ENCODE measurements at places on chromosomes 1 and 21. TPM values are rescaled to one million over a fixed set of nuclear protein-coding genes. Genes with fewer than 3 reads are reported as not detected.

PIGR gene
- total RNA-seq, result not detected

GRCh38 chr1:155646307-155646706 is 36.3 kb downstream of the MSTO1 start:
- DNase-seq, result no peak

VWA5B1 gene
- 0.19 TPM for total RNA-seq

SRGAP2 gene
- total RNA-seq, result 33.9 TPM

- no peak for DNase-seq
Measured at GRCh38 chr1:117795190-117795589, 134.2 kb downstream of the GDAP2 start.

LORICRIN gene
- total RNA-seq, result not detected

DNA sequence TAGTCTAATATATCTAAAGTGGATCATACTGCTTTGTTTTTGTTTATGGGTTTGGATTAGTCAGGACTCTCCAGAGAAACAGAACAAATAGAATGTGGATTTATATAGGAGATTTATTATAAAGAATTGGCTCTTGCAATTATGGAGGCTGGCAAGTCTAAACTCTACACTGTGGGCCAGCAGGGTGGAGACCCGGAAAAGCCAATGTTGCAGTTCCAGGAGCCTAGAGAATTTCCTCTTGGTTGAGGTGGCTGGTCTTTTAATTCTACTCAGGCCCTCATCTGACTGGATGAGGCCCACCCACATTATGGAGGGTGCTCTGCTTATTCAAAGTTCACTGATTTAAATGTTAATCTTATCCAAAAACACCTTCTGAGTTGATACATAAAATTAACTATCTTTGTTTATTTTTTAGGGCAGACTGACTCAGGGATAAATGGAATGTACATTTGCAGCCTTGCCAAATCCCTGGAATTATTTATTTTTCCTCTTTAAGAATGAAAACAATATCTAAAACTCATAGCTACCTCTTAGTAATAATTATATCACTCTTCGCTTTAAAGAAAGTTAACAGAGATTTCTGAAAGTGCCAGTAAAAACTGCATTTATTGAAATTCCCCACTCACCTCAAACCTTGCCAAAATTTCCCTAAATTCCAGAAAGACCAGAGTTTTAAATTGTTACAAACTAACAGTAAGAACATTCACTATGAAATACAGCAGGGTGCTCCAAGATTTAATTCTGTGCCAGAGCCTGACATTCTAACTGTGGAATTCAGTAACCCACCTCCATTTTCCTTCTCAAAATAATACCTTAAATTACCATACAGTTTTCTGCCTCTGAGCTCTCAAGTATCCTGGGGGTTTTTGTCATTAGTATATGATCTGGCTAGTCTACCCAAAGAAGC is 36.6 kb upstream of the SSX2IP start:
- DNase-seq, result no peak

MMEL1 gene
- 0.64 TPM for total RNA-seq

DNA sequence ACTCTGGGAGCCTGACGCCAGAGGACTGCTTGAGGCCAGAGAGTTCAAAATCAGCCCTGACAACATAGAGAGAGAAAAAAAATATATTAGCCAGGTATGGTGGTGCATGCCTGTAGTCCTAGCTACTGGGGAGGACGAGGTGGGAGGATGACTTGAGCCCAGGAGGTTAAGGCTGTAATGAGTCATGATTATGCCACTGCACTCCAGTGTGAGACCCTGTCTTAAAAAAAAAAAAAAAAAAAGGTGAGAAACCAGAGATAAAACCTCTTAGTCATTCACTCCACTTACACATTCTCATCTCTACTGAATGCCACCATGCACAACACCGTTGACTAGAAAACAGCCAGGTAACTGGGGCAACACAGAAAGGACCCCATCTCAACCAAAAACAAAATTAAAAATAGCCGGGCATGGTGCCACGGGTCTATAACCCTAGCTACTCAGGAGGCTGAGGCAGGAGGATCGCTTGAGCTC is 178.1 kb downstream of the SLC45A1 start:
- DNase-seq, result no peak

RAD54L gene
- 17.3 TPM for total RNA-seq

DNA sequence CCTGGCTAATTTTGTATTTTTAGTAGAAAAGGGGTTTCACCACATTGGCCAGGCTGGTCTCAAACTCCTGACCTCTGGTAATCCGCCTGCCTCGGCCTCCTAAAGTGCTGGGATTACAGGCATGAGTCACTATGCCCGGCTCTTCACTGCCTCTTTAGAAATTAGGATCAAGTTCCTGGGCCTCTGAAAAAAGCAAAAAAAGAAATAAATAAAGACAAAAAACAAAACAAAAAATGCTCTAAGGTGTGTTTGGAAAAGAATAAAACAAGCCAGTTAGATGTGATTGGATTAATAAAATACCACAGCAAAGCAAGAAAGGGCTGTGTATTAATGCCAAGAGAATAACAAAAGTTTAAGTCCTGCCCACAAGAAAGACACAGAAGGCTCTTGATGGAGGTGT is 4.2 kb upstream of the ABCB10 start:
- DNase-seq, result no peak

GRCh38 chr1:89310976-89311375 is 38.3 kb upstream of the GBP5 start:
- DNase-seq, result no peak

GRCh38 chr1:115726161-115726560 is 42.4 kb downstream of the CASQ2 start:
- no peak for DNase-seq

GRCh38 chr1:166852918-166853317 is 13.6 kb downstream of the POGK start:
- DNase-seq, result no peak

CFAP57 gene
- 2.2 TPM for total RNA-seq

GRCh38 chr1:51214615-51215131 is 21.4 kb upstream of the RNF11 start:
- no peak for DNase-seq

DNA sequence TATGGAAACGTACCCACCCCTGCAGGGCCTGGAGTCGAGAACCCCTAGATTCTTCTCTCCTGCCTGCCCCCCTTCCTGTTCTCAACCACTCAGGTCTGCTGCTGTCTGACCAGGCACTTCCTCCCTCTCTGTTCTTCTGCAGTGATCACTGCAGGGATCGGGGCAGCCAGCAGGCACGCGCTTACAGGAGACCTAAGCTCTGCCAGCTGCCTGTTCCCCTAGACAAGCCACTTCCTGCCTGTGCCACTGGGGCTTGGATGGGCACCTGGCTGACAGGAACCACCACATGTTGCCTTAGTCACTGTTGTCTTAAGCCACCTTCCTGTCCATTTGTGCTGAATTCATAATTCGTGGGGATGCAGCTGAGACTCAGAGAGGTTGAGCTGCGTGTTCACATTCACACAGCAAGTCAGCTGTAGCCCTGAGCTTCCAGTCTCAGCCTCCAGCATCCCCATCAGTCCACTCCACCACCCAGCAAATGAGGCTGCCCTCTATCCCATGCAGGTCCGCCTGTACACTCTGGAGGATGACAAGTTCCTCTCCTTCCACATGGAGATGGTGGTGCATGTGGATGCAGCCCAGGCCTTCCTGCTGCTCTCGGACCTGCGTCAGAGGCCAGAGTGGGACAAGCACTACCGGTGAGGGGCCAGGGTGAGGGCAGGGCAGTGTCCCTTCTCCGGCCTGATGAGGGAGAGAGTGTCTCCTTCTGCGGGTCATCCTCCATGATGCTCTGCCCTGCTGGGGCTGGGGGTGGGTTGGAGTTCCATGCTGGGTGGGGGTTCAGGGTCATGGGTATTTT is 18.6 kb downstream of the FAM151A start:
- no peak for DNase-seq

DNA sequence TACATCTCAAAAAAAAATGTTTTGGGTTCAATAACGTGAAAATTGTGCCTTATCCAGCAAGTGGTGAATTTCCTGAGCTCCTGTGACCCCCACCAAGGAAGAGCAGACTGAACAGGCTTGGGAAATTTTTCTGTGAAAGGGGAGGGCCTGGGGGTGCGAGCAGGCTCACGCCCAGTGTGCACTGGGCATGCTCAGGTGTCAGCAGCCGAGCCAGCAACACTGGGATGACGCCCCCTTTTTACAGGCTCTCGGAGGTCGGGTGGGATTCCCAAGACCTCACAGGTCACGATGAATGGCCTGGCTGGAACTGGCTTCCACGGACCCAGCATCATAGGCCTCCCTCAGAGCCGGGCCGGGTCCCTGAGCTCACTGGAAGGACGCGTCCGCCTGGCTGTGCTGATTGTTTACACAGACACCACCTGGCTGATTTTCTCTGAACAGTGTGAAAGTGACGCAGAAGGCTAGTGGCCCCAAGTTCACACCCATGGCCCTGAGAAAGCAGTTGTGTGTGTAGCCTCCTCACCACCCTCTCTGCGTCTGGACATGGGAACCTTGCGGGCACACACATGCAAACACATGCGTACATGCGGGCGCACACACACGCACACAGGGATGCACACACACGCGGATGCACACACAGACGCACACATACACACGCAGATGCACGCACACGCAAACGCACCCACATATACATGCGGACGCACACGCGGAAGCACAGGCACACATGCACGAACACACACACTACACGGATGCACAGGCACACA is 9.2 kb downstream of the CSTB start:
- DNase-seq, result no peak

All from progenitor cell of endocrine pancreas (in vitro differentiated cells).